ENCODE measurements at places on chromosomes 6 and 20.

GRCh38 chr20:54368570-54368969 is 106.8 kb upstream of the DOK5 start:
- DNase-seq = no peak

GRCh38 chr6:159966981-159967380 is 1.9 kb upstream of the IGF2R start:
- DNase-seq = no peak

GRCh38 chr6:134196568-134197193 is 121.2 kb downstream of the SGK1 start:
- DNase-seq = no peak

DNA sequence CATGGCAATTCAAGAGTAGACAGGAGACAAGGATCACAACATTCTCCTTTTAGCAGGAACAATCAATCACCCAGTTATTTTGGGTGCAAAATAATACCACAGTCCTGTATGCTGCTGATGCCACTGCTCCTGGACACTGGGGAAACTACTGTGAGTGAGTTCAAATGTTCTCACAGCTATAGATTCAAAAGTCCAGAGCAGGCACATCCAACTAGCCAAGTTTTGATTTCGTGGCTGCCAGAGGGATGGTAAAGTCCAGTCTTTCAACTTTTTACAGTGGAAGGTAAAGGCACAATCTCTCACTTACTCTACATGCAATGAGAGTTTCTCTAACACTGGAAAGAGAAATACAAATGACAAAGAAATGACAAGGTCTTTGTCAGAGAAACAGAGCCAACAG is 26.9 kb upstream of the TSHZ2 start:
- DNase-seq = no peak

DNA sequence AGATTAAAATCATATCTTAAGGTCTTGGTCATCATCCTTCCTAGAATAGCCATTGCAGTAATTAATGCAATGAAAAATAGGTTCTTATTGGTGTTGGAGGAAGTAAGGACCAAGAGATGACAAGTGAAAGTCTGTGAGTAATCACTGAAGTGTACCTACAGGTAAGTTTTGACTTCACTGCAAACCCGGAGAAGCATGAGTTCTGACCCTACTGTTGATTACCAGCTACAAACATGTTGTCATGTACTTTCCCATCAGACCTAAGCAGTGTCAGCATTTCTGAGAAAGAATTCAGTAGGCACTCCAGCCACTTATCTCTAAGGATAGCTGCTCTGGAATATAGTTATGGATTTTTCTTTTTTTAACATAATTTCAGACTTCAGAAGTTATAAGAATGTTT is 280.9 kb downstream of the ZFAND3 start:
- no peak for DNase-seq

DNA sequence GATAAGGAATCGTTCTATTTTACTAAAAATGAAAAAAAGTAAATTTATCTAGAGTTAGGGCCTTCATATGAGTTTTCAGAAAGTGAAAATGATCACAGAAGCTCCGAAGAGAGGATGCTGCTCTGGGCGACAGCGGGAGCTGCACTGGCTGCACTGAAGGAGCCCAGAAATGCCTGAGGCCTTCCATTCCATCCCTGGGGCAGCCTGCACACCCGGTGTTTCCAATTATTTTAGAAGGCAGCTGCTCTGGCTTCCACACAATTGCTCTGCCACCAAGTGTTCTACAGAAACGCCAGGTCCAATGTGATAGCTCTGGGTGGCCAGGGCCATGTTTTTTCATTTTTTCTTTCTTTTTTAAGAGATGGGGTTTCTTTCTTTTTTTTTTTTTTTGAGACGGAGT is 3.6 kb downstream of the DTNBP1 start:
- no peak for DNase-seq

- no peak for DNase-seq
These were observed 104.1 kb upstream of the PTPN1 start for GRCh38 chr20:50405915-50406609.

DNA sequence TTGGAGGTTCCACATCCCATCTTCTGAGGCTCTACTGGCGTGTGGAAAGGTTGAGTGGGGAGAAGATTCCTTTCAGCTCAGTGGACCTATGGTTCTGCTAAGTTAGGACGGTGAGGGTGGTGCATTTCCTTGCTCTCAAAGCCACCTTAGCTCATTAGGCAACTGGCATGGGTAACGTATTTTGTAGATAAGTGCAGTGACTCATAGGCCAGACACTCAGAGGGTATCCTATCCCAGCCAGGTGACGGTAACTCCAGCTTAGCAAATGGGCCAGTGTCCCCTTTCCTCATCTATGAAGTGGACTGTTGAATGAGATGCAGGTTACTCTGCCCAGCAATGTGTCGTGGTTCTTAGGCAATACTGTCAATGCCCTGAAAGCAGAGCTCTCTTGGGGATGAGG is 3.7 kb downstream of the RPS6KA2 start:
- DNase-seq = no peak

DNA sequence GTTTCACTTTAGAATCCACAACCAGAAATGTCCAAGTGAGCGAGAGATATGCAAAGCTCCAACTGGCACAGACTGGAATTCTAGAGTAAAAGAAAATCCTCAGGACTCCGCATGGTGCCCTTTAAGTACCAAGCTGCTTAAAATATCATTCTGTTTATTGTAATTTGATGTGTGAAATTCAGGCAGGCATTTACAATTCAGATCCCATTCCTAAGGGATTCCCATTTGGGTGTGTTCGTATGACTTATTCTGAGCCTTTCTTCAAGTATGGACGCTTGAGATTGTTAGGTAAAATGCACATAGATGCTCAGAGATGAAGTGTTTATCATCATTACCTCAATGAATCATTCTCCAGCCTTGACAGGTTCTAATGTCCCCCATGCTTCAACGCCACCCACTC is 99.3 kb upstream of the EEF1E1 start:
- no peak for DNase-seq

DNA sequence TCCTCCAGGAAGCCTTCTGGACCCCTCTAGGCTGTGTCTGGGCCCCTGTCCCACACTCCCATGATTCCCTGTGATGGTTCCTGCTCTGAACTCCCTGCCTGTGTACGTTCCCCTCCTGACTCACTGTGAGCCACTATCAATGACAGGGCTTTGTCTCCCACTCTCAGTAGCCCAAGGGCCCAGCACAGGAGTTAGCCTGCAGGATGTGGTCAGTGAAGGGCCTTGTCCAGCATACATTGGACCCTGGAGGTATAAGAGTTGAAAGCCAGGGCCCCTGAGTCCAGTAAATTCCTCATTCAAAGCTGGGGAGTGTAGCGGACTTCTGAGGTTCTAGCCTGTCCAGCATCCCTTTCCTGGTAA is 19.0 kb downstream of the ZBP1 start:
- no peak for DNase-seq

- DNase-seq = no peak
These were observed 165.7 kb downstream of the FOXC1 start for GRCh38 chr6:1775441-1775840.

DNA sequence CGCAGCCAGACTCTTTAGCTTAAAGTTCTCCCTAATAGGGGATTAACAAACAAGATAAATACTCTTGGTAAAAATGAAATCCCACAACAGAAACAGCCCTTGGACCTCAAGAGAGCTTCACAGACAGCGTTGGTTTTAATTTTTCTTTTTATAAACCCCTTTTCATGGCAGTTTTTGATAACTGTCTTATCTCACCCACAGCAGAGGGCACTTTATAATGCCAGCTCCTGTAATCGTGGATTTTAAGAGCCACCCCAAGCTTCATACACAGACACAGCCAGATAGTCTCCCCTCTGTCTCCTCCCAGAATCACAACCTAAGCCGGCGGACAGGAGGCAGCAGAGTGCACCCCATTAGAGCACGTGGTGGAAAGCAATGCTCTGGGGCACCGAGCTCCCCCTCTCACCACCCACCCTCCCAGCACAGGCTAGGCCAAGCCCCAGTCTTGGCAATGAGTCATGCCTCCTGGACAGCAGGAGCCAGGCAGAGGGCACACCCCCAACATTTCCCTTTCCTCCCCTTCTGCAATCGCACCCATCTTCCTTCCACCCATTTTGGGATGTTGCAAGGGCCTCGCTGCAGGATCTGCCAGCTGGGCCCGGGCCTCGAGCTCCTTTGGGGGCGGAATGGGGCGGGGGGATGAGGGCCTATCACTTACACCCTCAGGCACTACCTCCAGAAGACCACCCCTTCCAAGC is 2.4 kb downstream of the JAG1 start:
- DNase-seq = peak; percentile 44

DNA sequence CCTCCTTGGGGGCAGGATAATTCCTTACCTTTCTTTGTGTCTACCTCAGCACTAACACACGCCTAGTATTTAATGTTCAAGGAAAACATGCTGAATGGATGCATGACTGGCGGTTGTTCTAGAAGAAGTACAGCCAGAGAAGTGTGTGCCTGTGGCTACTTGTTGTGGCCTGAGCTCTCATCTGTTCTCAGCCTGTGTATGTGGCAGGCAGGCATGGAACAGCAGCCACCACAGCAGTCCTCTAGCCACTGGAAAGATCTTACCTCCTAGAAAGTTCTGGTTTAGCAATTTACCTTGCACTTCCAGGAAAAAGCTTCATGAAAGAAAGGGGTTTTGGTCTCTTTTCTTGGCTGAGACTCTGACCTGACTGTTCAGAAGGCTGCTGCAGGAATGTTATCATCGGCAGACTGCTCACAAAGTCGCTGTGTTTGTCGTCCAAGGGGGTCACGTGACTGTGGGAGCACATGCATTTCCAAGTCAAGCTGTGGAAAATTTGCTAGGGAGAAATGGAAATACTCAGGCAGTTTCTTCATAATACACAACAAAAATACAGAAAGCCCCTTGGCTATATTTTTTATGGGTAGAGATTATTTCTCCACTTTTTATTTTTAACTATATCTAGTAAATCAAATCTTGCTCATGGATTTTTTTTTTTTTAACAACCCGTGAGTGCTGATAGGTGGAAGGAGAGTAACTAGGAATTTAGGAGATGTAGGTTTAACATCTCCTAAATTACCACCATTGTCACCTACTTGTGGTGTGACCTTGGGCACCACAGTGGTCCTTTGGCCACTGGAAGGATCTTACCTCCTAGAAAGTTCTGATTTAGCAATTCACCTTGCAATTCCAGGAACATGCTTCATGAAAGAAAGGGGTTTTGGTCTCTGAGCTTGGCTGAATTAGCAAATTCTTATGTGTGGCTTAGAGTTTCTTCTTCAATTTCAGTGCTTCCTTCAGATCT is 110.8 kb upstream of the GPR6 start:
- no peak for DNase-seq

DNA sequence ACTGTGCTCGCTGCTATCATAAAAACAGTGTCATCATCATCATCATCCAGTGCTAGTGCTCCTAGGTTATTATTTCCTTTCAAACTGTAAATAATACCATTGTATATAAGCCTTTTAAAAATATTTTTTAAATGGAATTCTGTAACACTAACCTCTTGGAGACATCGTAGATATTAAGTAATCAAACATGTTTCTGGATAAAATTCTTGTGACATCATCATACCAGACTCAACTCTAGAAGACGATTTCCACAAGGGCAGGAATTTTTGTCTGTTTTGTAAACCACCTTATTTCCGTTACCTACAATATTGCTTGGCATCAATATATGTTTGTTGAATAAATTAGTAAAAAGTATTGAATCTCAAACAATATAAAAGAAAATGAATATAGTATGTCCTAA is 40.4 kb downstream of the EPB41L2 start:
- DNase-seq = no peak

- peak; percentile 96 for DNase-seq
These were observed 7.7 kb upstream of the FOXF2 start for GRCh38 chr6:1381481-1382330.

- DNase-seq = no peak
These were observed 58.6 kb upstream of the ZNF217 start for GRCh38 chr20:53652090-53652858.

GRCh38 chr6:168318579-168319278 is 848 bp downstream of the DACT2 start:
- DNase-seq = no peak

DNA sequence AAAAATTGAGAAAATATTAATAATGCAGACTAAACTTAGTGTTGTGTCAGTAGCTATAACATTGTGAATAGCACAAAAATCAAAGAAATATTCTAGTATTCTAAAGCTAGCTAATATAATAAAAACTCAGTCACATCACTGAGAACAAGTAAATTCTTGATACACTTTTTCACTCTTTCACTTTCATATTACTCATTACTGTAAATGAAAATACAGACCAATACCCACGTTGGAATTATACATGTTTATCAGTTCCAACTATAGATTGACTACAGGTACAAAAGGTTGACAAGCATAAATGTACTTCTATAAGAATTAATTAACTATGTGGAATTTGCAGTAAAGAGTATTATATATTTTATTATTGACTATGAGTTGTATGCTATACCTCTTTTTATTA is 1043.4 kb upstream of the FLRT3 start:
- DNase-seq = no peak

GRCh38 chr6:165223101-165223500 is 86.3 kb downstream of the C6orf118 start:
- no peak for DNase-seq

- DNase-seq = no peak
These were observed 12.9 kb upstream of the SLC22A7 start for GRCh38 chr6:43284991-43285781.

GRCh38 chr6:106119546-106119945 is 33.4 kb downstream of the PRDM1 start:
- no peak for DNase-seq

- DNase-seq = no peak
These were observed 171.3 kb downstream of the ISM1 start for GRCh38 chr20:13392391-13392790.

- peak; percentile 33 for DNase-seq
These were observed 364.3 kb upstream of the ID4 start for GRCh38 chr6:19472850-19473249.

DNA sequence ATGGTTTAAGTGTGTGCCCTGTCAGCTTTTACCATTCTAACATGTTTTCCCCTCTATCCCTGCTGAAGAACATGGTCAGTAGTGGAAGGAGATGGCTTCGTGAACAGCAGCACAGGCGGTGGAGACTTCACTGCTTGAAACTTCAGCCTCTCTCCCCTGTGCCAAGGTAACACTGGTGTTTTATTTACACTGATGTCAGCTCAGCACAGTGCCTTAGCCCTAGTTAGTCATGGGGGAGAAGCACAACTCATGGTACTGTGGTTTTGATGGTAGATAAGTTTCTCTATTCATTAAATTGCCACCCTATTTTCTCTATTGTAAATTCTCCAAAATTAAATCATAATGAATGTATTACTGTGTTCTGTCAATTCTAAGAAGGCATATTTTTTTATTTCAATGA is 56.6 kb downstream of the MTHFD1L start:
- no peak for DNase-seq

Data from D341Med (cell line).